A172 (cell line): ENCODE measurements at places on chromosomes 11 and 22.
A peak's percentile ranks its signal among the peaks of the same experiment; 100 is the strongest.

DNA sequence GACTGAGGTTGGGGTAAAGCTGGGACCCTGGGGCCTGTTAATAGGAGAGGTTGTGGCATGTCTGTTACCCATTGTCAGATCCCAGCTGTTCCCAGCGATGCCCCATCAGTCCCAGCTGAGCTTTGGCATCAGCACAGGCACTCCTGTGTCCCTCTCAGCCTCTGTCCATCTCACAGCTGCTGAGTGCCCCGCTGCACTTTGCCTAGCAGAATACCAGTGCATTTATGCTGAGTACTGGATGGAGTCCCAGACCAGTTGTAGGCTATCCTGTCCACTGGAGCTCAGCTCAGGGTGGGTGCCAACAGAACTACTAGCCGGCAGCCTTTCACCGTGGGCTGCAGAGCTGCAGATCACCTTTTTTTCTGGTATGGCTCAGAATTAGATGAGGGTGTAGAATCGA is 9.9 kb downstream of the FXYD6 start:
- no peak for DNase-seq

DNA sequence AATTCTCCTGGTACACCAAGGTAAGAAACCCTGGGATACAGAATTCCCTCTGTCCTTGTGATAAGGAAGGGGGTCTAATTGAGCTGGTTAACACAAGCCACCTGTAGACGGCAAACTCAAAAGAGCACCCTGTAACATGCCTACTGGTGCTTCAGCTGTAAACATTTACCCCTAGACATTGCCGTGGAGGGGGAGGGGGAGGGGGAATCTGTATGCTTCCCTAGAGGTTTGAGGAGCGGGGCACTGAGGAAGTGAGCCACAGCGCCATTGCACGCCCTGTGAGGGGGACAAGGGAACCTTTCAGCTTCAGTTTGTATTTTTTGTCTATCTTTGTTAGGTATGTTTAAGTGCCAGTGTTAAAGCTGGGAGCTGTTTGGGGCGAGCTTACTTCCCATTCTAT is 99.8 kb downstream of the AASDHPPT start:
- no peak for DNase-seq

DNA sequence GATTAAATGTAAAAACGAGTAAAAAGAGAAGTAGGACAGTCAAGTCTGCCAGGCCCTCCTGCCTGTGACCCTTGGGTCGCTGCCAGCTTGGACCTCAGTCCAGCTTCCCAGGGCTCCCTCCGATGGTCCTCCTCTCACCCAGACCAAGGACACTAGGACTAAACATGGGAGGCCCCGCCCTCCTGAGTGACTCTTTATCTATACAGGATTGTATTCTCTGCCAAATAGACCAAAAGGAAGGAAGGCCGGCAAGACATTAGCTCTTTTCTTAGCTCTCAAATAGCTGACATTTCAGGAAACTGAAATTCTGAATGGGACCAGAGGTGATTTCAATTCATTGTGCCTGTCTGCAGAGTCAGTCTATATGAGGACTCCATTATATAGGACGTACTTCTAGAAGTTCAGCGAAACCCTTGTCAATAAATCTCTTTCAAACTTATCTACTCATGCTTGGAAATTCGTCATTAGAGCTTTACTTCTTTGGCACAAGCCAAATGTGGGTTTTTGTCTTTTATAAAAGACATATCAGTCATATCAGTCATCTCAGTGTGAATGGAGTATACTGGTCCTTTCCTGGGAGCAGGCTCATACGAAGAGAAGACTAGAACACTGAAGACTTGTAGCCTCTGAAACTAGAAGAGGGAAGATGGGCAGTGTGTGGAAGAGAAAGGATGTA is 28.5 kb downstream of the ADORA2A start:
- DNase-seq, result no peak

DNA sequence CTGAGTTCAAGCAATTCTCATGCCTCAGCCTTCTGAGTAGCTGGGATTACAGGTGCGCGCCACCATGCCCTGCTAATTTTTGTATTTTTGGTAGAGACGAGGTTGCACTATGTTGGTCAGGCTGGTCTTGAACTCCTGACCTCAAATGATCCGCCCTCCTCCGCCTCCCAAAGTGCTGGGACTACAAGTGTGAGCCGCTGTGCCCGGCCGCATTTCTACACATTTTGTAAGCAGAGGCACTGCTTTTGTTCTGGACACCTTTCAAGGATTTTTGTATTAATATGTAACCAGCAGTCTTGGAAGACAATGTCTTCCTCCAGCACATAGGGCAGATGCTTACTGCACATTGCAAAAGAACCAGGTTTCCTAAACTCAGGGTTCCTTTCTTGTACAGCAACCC is 11.4 kb upstream of the VSIG10L2 start:
- DNase-seq, result no peak

DNA sequence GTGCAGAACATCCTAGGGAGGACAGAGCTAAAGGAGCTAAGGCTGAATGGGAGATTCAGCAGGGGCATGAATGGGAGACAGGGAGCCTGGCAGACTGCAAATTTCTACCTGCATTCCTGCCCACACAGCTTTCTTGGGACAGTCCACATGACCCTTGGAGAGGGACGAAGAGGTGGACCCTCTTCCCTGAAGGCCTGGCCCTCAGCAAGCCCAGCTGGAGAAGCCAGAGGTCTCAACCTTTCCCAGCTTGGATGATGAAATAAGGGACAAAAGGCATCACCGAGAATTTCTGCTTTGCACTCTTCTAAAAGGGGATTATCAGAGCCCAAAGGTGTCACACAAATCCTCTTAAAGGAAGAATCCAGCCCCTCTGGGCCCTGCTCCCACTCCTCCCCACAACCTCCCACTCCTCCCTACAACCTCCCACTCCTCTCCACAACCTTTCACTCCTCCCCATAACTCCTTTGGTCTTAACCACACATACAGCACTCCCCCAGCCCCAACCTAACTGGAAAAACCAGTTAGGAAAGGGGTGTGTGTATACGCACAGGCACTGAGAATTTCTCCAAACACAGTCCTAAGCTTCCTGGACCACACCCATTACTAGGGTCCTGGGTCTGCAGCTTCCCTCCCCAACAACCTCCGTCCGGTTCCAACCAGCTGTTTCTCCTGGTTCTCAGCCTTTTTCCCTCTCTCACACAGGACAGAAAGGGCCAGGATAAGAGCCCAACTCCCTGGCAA is 38.4 kb downstream of the RPL27A start:
- no peak for DNase-seq

- DNase-seq, result no peak
Measured at GRCh38 chr11:86746514-86746913, 53.8 kb upstream of the PRSS23 start.

- DNase-seq, result no peak
Measured at GRCh38 chr11:41074318-41074717, 385.1 kb downstream of the LRRC4C start.

- DNase-seq, result no peak
Measured at GRCh38 chr11:2830886-2831285, 54.7 kb downstream of the CDKN1C start.

DNA sequence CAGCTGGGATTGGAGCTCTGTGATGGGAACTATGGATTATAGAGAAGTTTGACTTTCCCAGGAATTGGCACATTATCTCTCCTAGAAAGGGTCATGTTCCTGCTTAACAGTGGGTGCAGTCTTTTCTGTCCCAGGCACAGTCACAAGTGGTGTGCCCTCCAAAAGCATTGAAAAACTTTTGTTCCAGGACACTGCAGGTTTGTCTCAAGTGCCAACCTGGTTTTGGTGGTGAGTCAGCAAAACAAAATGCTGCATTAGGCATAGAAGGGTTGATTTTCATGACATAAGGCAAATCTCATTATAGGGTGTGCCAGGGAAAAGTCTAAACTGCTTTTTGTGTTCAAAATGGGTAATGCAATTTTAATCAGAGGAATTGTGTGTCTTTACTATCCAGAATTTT is 4.9 kb downstream of the HTATIP2 start:
- peak; percentile 35 for DNase-seq

GRCh38 chr22:48253136-48253535 is 1490.7 kb downstream of the TBC1D22A start:
- no peak for DNase-seq

DNA sequence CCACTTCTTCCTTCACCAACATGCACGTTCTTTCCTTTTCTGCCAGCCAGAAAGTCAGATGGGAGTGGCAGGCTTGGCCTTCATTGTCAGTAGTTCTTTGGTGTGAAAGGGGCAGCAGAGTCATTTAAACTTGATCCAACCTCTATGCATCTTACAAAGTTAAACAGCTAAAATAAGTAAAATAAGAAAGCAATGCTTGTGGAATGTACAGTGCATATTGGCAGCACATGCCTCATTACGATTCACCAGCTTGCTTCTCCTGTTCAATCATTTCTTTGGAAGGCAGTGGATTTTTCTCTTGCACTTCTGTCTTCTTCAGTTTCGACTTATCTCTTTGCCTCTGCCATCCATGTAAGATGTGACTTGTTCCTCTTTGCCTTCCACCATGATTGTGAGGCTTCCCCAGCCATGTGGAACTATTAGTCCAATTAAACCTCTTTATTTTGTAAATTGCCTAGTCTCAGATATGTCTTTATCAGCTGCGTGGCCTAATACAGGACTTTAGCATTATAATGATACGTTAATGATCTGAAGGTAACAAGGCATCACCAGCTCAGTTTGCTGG is 14.8 kb downstream of the LGALS12 start:
- no peak for DNase-seq

DNA sequence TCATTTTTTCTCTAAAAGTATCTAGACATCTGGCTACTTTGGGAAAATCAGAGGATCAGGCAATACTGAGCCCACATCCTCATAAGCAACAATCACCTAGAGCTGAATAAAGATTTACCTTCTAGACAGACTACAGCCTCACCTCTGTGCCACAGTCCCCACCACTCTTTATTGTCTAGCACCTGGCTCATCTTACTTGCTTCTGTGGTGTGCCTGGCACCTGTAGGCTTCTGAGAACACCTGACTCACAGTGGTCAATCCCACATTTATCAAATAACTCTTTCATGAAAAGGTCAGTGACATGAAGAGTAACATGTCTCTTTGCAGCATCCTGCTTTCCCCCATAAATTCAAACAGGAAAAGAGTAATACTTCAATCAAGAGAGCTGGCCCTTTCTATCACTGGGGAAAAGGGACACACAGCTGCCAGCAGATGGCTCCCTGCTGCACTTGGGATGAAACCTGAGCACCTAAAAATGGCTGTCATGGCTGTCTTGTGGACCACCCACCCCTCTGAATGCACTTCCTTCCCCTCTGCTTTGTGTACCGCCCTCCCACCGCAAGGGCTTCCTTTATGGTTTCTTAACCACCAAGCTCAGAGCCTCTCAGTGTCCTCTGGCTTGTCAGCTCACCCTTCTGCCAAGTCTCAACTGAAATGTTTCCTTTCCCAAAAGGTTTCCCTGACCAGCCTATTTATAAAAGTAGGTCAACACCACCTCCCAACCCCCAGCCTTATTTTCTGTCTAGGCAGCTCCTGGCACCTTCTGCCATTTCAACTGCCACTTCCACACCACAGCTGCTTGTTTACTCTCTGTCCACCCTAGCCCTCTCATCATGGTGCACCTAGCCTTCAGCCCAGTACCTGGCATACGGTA is 9.3 kb downstream of the TFIP11 start:
- peak; percentile 22 for DNase-seq

DNA sequence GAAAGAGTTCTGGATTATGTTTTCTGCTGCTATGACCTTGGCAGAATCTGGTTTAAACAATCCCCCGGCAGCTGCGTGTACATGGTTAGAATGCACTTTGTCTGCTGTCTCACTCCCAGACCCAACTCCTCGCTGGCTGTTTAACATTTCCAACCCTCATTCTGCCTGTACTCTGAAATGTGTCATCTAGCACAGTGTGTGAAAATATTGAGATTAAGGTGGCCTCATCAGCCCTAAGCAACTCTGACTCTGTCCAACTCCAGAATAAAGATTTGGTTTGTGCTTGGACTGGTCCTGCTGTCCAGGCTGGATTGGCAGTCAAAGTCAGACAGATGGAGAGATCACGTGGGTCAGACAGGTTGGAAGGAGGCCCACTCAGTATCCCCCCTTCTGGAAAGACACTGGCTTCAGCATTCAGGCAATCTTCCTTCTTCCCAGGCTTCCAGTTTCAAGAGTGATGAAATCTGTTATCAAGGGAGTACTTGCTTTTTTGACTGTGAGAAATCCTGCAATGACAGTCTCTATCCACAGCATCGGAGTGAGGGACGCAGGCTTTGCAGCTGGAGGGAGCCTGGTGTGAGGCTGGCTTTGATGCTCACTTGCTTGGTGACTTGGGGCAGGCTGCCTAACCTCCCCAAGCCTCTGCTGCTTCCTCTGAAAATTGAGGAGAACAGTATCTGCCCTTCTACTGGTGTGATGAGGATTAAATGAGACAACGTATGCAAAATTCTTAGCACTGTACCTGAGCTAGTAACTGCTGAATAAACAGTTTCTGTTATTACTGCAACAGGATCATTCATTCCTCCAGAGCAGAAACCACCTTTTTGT is 29.8 kb downstream of the ABTB2 start:
- DNase-seq, result no peak

- no peak for DNase-seq
Measured at GRCh38 chr11:15206791-15207190, 92.1 kb downstream of the INSC start.

DNA sequence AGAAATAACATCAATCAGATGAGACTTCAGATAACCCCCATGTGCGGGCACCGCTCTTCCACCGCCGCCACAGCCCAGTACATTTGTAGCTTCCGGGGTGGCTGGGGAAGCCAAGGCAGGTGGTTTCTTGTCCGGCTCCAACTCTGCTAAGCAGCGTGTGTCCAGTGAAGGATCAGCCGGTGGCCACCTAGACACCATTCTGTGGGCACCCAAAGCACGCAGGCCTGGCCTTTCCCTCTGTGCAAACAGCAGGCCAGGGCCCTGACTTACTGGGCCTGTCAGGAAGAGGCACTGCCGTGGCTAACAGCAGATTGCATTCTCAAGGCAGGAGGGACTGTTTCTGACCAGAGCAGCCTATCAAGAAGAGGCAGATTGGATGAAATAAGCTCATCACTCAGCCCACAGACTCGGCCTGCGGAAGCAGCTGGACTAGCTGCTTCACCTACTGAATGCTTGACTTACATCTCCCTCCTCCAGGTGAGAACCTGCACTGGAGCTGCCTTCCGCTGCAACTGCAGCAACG is 74.8 kb downstream of the ETS1 start:
- no peak for DNase-seq

DNA sequence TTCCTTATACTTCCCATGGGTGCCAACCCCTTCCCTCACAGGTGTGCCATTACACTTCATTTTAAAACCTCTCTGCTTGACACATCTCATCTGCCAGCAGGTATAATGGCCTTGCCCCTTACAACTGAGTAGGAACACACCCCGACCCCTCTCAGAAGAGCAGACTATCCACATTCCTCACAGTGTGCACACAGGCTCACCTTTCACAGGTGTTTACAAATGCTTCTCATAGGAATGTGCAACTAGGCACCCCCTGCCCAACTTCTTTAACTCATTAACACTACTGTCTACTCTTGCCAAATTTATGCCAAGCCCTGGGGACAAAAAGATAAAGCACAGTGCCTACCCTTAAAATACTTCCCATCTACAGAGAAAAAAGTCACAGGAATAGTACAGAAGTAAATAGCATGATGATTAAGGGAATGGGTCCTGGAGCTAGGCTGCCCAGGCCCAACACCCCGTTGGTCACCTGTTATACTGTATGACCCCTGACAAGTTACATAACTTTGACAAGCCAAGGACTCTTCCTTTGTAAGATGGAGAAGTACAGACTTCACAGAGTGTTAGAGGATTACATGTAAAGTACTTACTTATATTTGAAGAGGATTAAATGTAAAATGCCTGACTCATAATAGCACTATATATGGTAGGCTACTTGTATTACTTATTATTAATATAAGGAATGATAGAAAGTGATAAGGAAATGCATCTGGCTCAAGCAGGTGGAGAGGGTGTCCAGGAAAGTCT is 15.2 kb downstream of the TRIM3 start:
- DNase-seq, result no peak
